ENCODE measurements at places on chromosomes 1 and 21. TPM values are rescaled to one million over a fixed set of nuclear protein-coding genes. Genes with fewer than 3 reads are reported as not detected.

Gene ARMH1
- total RNA-seq = 2.8 TPM

Gene EDN2
- total RNA-seq = not detected

Gene LSM10
- 3.1 TPM for total RNA-seq

Gene METTL18
- 10.0 TPM for total RNA-seq

Gene TLCD4
- total RNA-seq = 20.9 TPM

Data from occipital lobe (tissue), 3 donors.